ENCODE measurements at places on chromosomes 3 and 15. TPM values are rescaled to one million over a fixed set of nuclear protein-coding genes. Genes with fewer than 3 reads are reported as not detected.

MLF1 gene
- not detected for total RNA-seq

PLA2G4E gene
- not detected for total RNA-seq

CHRFAM7A gene
- total RNA-seq = not detected

THPO gene
- total RNA-seq = 12.5 TPM

- no peak for DNase-seq
Measured at GRCh38 chr15:91208371-91208770, 108.3 kb downstream of the SV2B start.

GRCh38 chr3:67995206-67995605 is 340.8 kb upstream of the SUCLG2 start:
- DNase-seq = no peak

- DNase-seq = no peak
Measured at GRCh38 chr3:17315897-17316296, 426.5 kb downstream of the TBC1D5 start.

DNA sequence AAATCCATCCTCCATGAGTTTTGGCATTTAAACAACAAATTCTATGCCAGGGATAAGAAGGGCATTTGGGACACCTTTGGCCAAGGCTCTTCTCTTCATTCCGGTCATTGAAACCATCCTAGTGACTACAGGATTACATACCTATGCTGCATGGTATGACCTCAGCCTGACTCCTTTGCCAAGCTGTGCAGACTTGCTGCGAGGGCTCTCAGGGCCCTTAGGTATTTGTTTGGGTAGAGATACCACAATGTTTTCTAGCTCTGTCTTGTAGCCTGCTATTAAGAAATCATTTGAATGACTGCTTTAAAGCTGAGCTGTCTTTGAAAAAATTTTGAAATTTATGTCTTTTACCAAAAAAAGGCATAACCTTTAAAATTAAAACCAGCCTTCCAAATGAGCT is 749.8 kb upstream of the SGO1 start:
- no peak for DNase-seq

DNA sequence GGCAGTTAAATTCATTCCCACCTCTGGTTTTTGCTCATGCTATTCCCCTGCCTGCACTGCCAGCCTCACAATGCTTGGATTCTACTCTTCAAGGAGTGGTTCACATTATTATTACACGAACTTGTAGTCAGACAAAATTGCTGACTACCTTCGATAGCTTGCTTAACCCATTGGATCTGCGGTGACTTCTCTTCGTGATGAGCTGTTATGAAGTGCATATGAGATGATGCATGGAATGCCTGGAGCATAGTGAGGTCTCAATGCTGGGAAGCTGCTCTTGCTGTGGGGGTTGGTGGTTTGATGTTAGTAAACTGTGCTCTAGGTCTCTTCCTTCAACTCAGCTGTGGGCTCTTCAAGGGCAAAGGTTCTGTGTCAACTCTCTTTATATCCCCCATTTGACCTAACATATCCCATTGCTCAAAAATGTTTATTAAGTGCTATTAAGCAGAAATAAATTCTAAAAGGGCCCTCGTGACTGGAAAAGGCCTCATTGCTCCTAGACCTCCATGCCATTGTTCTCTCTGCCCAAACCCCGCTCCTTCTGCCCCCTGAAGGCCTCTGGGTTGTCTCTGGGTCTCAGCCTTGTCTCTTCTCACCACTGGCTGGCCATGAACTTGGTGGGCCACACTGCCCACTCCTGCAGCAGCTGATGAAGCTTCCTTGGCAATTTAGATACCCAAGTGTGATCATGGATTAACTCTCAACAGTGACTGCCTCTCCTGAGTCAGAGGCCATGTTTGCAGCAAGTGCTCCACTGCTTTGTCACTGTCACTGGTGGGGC is 4.5 kb upstream of the SLCO2A1 start:
- no peak for DNase-seq
